ENCODE measurements at places on chromosomes 1 and 21.

GRCh38 chr1:198179556-198179981 is 22.8 kb downstream of the NEK7 start:
- DNase-seq: no peak

DNA sequence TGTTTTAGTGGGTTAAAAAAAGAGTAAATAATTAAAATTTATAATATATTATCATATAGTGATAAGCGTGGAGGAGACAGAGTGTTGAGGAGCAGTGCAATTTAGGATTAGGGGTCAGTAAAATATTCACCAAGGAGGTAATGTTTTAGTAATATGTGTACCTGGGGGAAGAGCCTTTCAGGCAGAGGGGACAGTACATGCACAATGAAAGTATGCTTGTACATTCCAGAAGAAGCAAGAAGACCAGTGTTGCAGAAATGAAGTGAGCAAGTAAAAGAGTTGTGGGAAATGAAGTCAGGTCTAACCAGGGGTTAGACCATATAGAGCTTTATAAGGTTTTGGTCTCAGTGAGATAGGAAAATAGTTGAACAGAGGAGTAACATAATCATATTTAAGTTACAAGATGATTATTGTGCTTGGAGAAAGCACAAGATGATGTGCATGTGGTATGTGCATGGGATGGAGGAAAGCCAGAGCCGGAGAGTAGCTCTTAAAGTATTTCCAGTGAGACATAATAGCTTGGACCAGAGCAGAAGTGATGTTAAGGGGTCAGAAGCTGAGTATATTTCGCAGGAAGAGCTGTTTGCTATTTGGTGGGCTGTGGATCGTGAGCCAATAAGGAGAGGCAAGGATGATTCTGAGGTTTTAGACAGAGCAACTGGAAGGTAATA is 44.8 kb downstream of the SNX7 start:
- DNase-seq: no peak

DNA sequence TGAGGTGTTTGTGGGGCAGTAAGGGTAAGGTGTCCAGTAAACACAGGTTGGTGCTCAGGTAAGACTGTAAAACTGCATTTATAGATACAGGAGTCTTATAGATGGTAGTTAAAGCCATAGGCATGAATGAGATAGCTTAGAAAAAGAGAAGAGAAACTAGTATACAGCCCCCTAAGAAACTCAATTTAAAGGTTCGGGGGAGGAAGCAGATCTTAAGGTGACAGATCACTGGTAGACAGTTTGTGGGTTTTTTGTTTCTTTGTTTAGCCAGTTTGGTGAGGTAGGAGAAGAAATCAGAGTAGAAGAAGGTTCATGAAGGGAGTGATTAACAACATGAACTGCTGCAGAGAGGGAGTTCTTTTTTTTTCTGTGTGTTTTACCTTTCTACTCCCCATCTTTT is 6.1 kb upstream of the AGO3 start:
- DNase-seq: no peak

GRCh38 chr1:207115269-207115668 is 11.2 kb downstream of the C4BPA start:
- no peak for DNase-seq

- no peak for DNase-seq
Observed at GRCh38 chr1:68326481-68326880, 94.2 kb upstream of the WLS start.

DNA sequence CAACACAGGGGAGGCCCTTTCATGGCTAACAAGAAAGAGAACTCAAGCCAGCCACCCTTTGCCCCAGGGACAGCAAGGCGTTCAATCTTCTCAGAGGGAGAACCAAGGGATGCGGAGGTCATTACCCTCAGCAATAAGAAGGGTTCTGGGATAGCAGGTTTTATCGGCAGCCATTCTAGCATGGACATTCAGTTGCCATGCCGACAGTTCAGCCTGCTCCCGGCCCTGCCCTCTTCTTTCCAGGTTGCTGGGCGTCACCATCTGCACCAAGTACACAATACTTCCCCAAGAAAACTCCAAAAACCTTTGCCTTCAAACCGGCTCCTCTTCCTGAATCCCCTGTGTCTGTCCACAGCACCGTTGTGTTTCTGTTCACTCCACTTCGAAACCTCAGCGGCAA is 47.1 kb downstream of the SYT2 start:
- no peak for DNase-seq

DNA sequence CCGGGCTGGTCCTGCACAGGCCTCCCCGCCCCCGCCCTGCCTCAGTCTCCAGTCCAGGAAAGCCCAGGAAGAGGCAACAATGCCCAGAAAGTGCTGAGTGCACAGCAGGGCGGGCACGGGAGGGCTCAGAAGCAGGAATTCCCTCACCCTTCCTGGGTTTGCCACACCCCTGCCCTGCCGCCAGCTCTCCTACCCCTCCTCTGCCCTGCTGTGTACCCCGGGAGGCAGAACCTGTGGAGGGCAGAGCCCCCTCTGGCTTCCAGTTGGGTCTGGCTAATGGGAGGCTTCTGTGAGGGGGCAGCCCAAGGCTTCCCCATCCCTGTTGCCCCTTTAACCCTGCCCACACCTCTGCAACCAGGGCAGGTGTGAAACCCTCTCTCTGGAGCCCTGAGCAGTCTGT is 47.5 kb upstream of the CSF3R start:
- no peak for DNase-seq

DNA sequence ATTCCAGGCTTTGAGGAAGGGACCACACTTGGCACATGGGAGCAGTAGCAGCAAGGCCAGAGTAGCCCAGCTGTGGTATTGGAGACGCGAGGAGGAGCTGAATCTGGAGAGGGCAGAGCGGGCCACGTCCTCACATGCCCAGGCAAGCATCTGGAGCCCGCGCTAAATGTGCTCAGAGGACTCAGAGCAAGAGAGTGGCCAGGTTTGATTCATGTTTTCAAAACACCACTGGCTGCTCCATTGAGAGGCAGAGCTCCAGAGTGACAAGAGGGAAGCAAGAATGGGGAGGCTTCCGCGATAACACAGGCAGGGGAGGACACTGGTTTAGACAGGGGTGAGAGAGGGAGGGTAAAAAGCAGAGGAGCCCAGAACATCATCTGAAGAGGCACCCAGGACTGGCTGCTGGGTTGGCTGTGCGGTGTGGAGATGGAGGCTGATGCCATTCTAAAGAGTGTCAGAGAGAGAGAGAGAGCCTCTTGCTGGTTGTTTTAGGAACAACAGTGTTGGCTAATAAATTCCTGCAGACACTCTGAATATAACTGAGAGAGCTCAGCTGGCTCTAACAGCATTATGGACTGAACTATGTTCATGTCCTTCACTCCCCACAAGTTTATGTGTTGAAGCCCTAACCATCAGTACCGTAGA is 32.3 kb downstream of the RCAN1 start:
- peak; percentile 68 for DNase-seq

GRCh38 chr1:16915627-16915973 is 6.1 kb upstream of the CROCC start:
- no peak for DNase-seq

GRCh38 chr1:212244441-212244840 is 40.8 kb upstream of the PPP2R5A start:
- DNase-seq: no peak

DNA sequence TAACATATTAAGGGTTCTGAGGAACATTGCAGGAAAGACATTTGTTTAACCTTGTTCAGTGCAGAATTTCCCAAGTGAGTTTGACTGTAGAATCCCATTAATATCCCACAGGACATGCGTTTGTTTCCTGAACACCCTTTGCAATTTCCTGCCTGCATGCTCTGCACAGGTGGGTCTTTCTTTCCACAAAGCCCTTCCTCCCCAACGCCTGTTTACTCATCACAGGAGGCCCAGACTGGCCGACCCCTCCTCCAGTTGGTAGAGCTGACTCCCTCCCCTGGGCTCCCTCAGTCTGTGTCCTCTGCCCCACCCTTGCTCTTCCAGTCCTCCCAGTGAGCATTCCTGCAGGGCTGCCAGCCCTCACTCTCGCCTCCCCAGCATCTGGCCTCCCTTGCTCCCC is 47.5 kb upstream of the CTPS1 start:
- no peak for DNase-seq

GRCh38 chr1:22132517-22133235 is 10.2 kb downstream of the WNT4 start:
- DNase-seq: peak; percentile 82

- DNase-seq: no peak
Observed at GRCh38 chr1:40315795-40316594, 1.1 kb downstream of the COL9A2 start.

GRCh38 chr1:32250893-32251716 is at the start of gene LCK:
LCK (plus strand) TSS chr1:32251265; CDS start chr1:32274330, 23,065 bp downstream.
- DNase-seq: no peak

DNA sequence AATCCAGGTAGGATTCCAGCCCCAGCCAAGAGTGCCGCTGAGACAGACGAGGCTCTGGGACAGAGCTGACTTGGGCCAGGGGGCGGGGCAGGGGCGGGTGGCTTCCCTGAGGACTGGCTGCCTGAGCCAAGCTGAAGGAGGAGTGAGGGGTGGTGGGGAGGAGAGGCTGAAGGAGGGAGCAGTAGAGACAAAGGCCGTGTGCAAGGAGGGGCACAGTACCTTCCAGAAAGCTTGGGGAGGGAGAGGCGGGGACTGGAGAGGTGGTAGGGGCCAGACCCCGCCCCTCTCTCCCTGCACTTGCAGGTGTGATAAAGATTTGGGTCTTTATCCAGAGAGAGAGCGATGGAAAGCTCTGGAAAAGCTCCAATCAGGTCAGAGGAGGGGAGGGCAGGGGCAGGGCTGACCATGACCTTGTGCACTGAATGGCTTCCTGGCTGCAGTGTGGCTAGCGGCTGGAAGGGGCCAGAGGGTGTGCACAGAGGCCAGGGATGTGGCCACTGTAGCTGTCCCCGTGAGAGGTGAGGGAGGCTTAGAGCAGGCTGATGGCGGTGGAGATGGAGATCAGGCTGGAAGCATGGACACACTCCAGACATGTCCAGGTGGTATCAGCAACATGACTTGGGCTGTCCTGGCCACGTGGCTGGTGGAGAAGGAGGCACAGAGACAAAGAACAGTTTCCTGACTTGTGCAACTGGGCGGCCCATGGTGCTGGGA is 6.7 kb upstream of the EPHA8 start:
- DNase-seq: no peak

DNA sequence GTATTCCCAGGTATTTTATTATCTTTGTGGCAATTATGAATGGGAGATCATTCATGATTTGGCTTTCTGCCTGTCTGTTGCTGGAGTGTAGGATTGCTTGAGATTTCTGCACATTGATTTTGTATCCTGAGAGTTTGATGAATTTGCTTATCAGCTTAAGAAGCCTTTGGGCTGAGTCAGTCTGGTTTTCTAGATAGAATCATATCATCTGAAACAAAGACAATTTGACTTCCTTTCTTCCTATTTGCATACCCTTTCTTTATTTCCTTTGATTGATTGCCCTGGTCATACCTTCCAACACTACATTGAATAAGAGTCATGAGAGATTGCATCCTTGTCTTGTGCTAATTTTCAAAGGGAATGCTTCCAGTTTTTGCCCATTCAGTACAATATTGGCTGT is 8.0 kb downstream of the OR2L3 start:
- no peak for DNase-seq

GRCh38 chr1:241074507-241074906 is 282.5 kb downstream of the RGS7 start:
- no peak for DNase-seq

GRCh38 chr1:32864375-32865019 is 6.2 kb downstream of the FNDC5 start:
- no peak for DNase-seq

- DNase-seq: no peak
Observed at GRCh38 chr1:170213596-170213995, 67.8 kb downstream of the NTMT2 start.

- no peak for DNase-seq
Observed at GRCh38 chr1:204868340-204868700, 2.3 kb upstream of the NFASC start.

GRCh38 chr21:36918291-36918690 is 48.2 kb downstream of the HLCS start:
- DNase-seq: no peak

GRCh38 chr1:16924919-16925477 is 3.3 kb downstream of the CROCC start:
- DNase-seq: no peak

Data from HTR-8/SVneo (cell line).